ENCODE measurements at places on chromosomes 7 and 10.

- DNase-seq = no peak
These were observed 1.5 kb downstream of the PRKAR2B start for GRCh38 chr7:107045980-107046379.

DNA sequence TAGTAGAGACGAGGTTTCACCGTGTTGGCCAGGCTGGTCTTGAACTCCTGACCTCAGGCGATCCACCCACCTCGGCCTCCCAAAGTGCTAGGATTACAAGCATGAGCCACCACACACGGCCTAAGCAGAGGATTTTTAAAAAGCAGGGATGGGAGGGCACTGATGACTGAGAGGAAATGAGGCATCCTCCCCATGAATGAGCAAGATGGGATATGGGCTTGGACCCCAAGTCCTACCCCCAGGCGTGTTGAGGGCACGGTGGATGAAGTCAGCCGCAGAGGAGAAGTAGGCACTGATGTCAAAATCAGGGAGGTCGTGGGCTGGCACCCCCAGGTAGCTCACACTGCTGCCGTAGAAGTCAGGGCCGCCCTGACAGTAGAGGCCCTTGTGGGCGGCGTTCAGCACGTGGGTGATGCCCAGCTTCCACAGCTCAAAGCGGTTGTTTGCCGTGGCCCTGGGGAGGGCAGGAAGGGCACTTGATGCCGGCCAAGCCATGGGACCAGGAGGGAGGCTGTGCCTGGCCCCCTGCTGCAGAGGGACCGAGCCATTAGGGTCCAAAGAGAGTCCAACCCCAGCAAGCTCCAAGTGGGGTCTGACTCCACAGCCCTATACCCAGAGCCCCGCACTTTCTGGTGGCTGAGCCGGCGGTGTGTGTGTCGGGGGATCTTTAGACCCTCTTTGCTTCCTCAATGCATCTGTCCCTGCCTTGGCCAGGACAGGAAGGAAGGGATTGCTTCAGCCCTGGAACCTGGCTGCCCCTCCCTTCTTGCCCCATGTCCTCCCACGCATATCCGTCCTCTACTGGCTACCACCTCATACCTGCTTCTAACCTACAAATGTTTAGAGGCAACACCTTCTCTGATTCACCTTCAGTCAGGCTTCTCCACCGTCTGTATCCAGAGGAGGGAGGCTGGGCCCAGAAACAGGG is 3.4 kb upstream of the SAMD8 start:
- no peak for DNase-seq

- DNase-seq = peak; percentile 68
These were observed 31.6 kb upstream of the LEP start for GRCh38 chr7:128209229-128210035.

DNA sequence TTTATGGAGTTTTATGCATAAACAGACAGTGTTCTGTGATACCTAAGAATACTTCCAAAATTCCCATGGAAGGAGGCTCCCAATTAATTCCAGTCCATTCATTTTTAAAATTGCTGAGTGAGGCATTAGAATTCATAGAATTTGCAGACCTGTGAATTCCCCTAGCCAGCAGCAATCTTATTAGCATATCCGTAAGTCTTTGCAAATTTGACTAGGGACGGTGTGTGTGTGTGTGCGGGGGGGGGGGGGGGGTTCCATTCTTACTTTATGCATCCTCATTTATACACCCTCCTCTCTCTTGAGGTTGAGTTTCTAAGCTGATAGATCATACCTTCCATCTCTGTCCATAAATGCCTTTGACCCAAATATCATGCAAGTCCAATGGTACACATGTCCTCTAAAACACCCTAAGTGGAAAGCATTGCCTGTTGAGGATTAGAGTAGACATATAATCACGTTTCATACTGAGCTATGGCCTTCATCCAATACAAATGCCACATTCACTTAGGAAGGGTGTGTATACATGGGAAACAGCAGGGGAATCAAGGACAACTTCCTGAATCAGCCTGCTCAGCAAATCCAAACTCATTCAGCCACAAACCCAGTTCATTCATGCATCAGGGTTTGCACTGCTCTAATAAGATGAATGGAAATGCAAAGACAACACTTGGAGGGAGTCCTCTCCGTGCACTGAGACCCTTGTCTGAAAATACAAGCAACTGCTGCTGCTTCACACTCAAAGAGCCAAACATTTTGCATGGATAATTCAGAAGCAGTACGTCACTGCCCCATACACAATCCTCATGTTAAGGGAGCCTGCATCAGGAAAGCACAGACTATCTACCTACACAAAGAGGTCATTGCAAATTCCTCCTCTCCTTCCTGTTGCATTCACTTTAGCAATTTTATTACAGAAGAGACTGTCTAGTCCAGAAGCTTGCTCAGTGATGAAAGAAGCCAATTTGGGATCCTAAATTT is 350.8 kb downstream of the KCNMA1 start:
- DNase-seq = no peak

DNA sequence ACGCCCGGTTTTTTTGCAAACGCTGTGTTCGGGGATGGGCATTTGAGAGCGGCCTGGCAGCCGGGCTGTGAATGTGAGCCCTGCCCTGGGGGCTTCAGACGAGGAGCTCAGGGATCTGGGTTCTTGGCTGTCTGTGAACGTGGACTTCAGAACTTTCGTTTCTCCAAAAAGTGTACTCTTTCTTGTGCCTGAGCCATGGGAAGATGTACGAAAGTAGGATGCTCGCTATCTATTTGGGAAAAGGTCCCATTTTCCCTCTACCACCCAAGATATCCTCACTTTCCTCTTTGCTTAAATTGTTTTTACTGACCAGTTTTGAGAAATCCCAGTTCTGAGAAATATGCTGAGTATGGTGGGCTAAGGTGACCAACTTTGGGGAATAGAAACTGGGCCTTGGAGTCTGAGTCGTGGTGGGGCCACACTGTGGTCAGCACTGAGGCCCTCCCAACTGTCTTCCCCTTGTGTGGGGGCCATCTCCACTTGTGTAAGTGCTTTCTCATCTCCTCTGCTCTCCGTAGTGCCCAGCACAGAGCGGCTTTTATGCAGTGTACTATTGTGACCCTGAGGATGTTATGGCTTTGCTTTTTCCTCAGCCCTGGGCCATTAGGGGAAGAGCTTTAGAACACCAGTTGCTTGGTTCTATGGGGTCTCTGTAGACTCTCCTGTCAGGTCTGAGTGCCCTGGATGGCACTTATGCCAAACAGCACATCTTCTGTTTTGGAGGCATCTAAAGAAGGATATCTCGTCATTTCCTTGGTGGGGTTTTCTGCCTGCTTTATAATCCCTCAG is 918 bp downstream of the DBNL start:
- no peak for DNase-seq

DNA sequence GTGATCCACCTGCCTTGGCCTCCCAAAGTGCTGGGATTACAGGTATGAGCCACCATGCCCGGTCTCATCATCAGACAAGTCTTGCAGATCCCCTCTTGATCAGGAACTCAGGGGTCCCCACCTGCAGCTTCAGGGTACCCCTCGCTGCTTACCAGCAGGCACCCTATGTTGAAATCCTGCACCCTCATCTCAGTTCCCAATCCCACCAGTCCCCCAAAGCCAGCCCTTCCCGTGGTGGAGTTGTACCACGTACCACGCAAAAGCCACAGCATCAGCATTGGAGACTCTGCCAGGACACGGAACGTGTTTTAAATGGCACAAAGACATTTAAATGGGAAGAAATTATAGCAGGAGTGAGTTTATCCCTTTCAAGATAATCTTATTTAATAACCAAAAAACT is 202.0 kb downstream of the CUX1 start:
- DNase-seq = no peak

DNA sequence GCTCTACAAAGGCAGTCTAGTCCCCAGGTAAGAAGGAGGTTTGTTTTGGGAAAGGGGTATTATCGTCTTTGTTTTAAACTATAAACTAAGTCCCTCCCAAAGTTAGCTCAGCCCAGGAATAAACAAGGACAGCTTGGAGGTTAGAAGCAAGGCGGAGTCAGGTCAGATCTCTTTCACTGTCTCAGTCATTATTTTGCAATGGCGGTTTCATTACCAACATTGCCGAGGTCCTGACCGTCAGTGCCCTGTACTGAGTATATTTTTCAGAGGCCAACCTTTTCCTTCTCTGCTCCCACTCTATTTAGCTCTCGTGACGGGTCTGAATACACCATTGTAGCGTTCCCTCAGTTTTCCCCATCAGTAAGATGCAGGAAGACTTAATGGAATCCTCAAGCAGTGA is 184.5 kb downstream of the PRKCQ start:
- DNase-seq = no peak

DNA sequence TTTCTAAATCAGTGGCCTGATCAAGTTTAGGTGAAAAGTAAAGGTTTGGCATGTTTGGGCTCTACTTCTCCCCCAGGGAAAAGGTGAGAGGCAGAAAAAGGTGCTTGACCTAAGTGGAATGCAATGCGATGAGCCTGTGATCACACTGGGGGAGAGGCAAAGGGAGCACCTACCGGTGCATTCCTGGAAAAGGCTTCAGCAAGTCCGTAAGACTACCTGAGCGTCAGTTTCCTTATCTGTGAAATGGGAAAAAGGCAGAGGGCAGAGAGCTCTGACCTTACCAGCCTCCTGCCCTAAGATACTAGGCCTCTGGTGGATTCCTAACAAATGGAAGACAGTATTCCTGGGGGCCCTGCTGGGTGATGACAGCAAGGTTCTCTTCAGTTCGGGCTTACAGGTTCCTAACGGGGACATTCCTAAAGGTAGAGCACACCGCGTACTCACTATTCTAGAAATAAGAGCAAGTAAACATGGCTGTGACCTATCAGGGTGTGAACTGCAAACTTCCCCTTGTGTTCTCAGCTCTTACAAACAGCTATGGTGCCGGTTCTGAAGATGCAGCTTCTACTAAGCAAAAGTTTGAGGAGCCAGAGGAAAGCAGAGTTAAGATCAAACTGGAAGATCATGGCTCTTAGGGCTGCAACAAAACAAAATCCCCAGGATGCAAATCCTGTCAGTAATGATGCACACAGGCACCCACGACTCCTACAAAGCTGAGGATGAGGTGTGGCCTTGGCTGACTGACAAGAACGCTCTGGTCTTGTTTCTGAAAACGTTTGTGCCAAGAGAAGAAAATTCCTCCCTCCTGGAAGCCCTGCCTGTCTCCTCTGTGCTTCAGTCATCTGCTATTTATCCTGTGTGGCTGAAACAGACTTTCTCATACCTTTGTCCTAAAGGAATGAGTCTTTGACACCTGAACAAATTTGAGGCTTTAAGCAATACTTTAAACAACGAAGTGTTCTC is 13.3 kb upstream of the ACSL5 start:
- DNase-seq = no peak

- DNase-seq = no peak
These were observed 22.8 kb upstream of the FAM20C start for GRCh38 chr7:169276-170172.

DNA sequence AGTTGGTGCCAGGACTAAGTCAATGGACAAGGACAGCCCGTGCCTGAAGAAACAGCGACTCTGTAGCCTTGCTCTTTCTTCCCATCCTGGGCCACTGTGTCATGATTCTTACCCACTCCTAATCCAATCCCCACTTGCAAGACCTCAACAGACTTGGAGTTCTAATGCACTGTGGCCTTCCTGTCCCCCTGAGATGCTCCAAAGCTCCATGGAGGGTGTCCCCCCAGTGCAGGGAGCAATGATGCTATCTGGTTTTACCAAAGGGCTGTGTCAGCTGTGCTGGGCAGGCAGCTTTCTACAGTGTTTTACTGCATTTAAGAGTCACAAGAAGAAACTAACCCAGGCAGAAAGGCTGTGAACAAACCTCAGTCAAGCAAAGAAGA is 108.1 kb downstream of the PRKAG2 start:
- no peak for DNase-seq

GRCh38 chr7:38052786-38053185 is 125.3 kb upstream of the STARD3NL start:
- DNase-seq = no peak

DNA sequence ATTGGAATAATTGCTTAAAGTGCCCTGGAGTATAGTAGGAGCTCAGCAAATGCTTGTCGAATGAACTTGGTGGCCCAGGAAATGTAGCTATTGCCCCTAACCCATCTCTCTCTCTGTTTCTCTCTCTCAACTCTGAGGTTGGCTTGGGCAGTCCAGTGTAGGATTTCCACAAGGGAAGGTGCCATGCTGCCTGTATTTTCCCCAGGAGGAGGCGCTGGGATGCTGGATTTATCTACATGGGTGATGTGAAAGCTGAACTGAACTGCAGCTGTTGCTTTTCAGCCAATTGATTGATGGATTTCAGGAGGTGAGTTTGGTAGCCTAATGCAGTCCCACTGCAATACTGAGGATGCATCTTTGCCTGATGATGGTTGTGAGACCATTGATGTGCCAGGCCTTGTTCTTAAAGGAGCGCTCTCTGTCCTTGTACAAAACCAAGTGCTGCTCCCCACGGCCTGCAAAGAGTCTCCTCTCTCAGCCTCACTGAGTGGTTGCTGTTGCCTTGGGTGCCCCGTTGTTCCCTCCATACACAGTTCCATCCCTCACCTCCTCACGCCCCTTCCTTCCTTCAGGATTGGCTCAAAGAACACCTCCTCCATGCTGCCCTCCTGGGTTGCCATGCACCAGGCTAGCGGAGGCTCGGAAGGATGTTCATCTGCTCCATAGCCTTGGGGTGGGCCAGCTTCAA is 200.6 kb downstream of the GLRX3 start:
- DNase-seq = no peak

DNA sequence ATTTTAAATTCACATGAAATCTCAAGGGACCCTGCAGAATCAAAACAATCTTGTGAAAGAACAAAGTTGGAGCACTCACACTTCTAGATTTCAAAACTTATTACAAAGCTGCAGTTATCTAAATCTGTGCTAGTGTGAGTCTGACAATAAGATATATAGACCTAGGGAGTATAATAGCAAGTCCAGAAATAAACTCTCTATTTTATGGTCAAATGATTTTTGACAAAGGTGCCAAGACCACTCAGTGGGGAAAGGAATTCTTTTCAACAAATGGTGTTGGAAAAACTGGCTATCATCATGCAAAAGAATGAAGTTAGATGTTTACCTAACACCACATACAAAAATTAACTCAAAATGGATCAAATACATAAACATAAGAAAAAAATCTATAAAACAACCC is 68.2 kb downstream of the TFEC start:
- DNase-seq = no peak

DNA sequence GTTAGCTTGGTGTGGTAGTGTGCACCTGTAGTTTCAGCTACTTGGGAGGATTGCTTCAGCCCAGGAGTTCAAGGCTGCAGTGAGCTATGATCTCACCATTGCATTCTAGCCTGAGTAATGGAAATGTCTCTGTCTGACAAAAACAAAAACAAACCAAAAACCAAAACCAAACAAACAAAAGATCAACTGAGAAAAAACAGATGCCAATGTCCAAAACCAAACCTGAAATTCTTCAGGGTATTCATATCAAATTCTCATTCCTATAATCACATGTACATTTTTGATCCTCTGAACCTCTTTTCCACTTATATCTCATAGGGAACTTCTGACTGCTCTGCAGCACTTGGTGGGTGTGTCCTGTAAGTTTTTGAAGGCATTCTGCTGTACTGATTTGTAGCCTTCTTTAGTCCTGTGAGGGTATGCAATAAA is 87.0 kb downstream of the CDK6 start:
- no peak for DNase-seq

GRCh38 chr7:124480036-124480820 is 285.4 kb downstream of the GPR37 start:
- no peak for DNase-seq

Measured in stimulated activated CD4-positive, alpha-beta T cell treated with anti-CD3 and anti-CD28 coated beads, Interleukin-2, amount 100 ng/mL, for 24 hours (primary cell).